ENCODE measurements at places on chromosomes 4 and X.

DNA sequence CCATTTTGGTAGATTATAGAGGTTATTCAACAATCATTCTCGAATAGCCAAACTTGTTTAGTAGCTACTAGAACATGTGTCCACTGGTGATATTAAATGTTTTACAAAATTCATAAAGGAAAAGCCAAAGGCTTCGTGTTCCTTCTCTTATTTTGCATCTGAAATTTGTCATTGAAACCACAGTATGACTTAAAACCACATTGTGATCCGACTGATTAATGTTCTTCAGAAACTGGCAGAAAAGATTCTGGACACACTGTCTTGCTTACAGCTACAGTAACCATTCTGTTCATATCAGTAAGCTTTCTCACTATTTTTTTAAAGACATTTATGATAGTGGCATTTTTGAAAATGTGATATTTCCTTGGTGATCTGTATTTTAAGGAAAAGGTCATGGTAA, 2.6 kb upstream of the SMARCA1 start:
- DNase-seq: no peak

GRCh38 chr4:88191404-88191803, 33.0 kb upstream of the ABCG2 start:
- DNase-seq: no peak

DNA sequence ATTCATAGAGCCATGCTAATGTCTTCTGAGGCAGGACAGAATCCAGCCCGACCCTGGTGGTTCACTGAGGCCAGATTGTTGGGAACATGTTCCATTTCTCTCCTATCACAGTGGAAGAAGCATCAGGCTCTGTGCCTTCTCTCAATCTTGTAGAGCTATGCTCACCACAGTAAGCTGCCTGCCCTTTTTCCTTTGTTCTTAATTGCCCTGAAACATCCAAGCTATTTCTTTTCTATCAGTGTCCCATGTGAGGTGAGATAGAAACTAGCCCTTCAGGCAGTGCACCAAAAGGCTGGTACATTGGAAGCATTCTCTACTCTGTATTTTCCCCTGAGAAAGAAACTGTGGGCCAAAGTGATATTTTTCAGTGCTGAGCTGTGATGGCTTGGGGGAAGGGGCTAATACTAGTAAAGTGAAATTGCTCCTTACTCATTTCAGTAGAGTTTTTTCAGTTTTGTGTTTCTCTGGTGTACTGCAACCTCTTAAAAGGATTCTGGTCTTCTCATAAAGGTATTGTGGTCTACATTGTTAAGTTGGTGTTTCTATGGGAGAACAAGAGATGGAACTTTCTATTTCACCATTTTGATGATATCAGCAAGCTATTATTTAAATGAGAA, 611.2 kb downstream of the RPA4 start:
- DNase-seq: no peak

DNA sequence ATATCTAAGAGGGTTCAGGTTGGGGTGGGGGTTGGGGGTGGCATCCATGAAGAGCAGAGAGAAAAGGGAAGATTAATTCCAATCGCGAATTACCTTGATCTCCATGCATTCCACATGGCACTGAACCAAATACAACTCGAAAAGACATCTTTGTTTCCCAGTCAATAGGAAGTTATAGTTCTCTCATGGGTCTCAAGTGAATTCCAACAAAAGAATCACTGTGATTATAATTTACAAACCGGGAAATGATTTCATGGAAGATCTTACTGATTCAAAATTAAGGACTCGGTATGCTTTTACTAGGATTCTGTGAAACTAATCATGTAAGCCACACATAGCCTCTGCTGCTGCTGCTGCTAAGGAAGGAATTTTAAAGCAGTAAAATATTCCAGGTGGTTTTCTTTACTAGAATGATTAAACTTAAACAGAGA, 26.6 kb upstream of the AMELX start:
- DNase-seq: no peak

- DNase-seq: no peak
Observed at GRCh38 chr4:48370260-48371134, 29.2 kb downstream of the SLAIN2 start.

DNA sequence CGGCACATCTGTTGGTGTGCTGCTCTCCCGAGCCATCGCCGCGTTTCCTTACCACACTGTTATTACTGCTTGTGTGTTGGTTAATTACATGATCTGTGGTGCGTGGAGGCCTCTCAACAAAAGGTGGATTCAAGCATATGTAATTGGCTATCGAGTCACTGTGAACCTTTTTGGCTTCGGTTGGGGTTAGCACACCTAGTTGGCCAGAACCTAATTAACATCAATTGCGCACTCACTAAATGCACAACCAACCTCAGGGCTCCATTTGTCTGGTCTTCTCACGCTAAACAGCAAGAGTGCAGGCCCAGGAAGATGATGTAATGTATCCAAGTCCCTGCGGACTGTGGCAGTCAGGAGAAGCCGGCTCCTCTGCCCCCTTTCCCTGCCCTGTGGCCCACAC, 17.4 kb downstream of the ENPP6 start:
- DNase-seq: no peak

GRCh38 chr4:59655996-59656395, 1544.1 kb upstream of the ADGRL3 start:
- DNase-seq: no peak

GRCh38 chr4:122992057-122992456, 69.7 kb upstream of the NUDT6 start:
- no peak for DNase-seq
